Kidney (tissue), 22 donors: ENCODE measurements at places on chromosomes 7 and 10.
A peak's percentile ranks its signal among the peaks of the same experiment; 100 is the strongest.

- peak; percentile 76 for DNase-seq
Observed at GRCh38 chr7:137904833-137905232, 58.1 kb upstream of the DGKI start.

GRCh38 chr7:74226633-74227032 is 16.8 kb downstream of the LAT2 start:
- DNase-seq: no peak

DNA sequence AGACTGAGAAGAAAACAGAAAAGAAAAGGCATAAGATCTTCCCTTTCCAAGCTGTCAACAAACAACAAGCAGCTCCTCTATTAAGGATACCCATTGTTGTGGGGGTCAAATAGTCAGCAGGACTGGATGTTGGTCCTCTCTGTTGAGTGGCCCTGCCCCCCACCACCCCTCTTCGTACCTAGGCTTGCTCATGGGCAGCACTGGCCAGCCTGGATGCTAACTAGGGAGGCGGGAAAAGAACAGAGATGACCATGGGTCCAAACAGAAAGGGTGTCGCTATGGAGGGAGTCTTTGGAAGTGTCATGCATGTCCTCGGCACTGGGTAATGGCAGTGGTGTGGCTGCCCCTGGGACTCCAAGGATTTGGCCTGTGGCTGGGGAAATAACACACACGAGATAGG is 45.6 kb downstream of the SPDYE5 start:
- no peak for DNase-seq

GRCh38 chr10:43355749-43356371 is 15.6 kb upstream of the FXYD4 start:
- DNase-seq: no peak

GRCh38 chr7:38307640-38308039 is 34.2 kb upstream of the TARP start:
- DNase-seq: no peak

GRCh38 chr10:58157076-58157766 is 110.5 kb downstream of the IPMK start:
- DNase-seq: no peak

DNA sequence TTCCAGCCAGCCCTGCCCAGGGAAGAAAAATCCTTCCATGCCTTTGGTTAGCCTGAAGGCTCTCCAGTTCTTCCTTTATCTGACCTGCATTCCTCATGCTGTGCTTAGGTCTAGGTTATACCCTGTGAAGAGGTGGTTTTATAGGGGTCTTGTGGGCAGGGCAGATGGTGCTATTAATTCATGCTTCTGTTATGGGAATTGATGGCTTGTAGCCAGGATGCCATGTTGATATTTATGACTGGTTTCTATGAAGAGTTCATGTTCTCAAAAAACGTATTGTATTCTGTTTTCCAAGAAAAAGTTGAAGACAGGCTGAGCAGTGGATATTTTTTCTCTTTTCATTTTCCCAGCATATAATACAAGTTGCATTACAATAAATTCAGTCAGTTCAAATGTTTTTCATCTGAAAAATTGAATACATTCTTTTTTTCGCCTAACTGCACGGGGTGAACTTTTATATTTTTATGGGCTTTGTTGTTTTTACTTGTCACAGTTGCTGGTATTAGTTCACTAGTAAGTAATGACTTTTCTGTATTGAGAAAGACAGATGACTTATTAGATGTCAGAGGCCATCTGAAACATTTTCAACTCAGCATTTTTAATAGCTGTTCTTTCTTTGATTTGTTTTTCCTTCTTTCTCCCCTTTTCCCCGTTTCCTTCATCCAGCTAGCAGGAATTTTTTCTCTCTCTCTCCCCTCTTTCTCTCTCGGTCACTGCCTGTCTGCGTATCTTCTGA is 322.8 kb downstream of the LRMDA start:
- DNase-seq: no peak

DNA sequence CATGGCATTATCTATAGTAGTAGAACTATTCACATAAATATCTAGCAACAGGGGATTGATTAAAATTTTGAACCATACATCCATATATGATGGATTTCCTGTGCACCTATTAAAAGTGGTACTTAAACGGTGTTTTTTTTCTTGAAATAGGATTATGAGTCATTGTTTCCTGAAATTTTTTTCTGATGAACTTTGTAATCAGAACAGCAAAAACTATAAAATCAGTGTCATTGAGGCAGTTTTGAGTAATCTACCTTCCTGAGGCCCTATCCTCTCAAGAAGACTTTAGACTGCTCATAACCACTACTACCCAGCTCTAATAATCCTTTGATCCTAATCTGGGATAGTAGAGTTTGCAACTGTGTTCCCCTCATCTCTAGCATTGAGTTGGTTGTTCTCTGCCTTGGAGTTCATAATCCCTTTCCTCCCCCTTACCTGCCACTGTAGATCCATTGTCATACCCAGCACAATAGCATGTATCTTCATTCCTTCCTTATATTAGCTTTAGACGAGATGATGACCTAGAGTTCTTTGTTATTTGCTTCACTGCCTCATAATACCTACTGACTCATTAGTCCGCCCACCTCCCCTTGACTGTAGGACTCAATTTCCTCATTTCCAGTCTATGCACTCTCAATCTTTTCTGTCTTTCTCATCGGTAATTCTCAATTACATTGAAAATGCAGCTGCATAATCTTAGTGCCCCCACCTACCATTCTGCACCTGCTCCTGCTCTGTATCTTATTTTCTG is 133.4 kb downstream of the LRRC4 start:
- no peak for DNase-seq

DNA sequence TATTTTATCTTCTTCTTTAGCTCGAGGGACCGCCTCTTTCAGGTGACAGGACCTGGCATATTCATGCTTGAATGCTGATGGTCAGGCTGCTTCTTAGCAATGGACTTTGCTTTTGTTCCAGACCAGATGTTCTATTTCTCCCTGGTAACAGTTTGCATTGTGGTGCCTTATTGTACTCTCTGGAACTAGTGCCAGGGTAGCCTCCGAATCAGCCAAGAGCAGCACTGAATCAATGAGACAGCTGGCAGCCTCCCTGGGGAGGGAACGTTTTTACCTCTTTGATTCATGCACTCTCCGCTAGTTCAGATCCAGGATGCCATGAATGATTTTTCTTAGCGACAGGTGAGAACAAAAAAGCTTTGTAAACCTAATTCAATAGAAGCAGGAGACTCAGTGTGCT is 54.1 kb upstream of the NXPH1 start:
- DNase-seq: no peak

- no peak for DNase-seq
Observed at GRCh38 chr7:40419806-40420205, 285.0 kb downstream of the SUGCT start.

GRCh38 chr7:70849580-70850235 is 282.2 kb upstream of the GALNT17 start:
- DNase-seq: no peak

DNA sequence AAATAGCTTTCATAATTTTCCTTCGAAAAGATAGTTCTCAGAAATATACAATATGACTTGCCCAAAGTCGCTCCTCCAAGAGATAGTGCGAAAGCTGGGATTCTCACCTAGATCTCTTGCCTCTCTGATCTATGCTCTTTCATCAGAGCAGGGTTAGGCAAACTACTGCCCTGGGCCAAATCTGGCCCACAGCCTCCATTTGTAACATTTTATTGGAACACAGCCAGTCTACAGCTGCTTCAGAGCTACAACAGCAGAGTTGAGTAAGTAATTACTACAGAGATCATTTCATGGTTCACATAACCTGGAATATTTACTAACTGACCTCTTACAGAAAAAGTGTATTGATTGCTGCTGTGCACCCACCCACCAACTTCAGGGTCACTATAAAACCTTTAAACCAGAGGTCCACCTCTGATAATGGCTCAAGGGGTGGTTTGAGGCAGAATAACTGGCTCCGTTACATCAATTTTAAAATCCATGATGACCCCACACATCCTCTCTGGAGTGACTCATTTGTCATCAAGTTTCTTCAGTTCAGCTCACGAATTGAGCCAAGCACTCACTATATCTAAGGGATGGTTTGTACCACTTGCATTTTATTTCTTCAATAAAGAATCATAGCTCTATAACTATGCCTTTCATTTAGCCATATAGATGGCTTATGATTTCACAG is 1019.0 kb downstream of the XPNPEP1 start:
- DNase-seq: no peak

DNA sequence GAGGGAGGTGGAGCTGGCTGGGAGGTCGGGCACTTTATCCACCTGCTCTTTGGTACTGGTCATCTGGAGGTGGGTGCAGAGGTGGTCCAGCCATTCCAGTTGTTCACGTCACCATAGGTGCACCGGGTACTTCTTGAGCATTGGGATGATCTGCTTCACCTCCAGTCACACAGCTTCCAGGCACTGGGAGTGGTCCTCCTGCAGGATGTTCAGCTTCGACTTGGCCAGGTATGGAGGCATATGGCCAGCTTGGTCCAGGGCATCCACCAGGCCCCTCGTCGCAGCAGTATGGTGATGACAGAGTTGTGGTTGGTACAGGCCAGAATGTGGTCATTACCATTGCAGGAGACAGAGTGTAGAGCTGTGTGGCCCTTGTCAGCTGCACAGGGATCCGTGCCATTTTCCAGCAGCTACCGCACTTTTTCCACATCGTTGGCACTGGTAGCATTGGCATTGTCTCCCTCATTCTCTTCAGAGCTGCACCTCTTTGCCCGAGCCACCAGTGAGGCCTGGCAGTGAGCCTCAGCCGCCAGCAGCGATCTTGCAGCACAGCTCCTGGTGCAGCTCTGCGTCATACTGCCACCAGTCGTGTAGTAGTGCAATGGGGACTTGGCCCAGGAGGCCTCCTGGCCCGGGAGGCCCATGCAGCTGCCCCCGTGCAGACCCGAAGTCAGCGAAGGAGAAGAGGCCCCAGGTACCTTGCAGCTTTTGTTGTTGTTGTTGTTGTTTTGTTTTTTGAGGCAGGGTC is 150.9 kb downstream of the ZNF22 start:
- no peak for DNase-seq

GRCh38 chr7:131369354-131369753 is 41.7 kb downstream of the MKLN1 start:
- no peak for DNase-seq

- no peak for DNase-seq
Observed at GRCh38 chr7:69263550-69263949, 334.7 kb upstream of the AUTS2 start.

DNA sequence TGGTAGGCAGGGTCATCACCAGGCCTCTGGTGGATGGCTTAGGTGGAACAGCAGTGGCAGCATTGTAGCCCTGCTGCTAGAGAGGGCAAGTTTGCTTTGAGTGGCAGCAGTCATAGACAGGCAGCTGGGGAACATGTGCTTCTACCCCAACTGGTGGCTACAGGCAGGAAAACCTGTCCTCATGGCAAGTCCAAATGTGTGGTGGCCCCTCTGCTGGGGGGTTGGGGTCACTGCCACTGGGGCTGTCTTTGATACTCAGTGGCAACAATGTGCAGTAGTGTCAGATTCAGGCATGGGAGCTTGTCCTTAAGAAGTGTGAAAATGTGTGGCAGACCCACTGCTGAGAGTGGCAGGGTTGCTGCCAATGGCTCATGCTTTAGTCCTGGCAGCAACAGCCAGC is 186.2 kb upstream of the NPSR1 start:
- DNase-seq: no peak

- DNase-seq: no peak
Observed at GRCh38 chr10:5741276-5741675, 56.6 kb downstream of the TASOR2 start.

GRCh38 chr10:3251172-3251571 is 78.6 kb upstream of the PITRM1 start:
- no peak for DNase-seq

GRCh38 chr10:132403511-132404168 is 6.6 kb downstream of the PWWP2B start:
- no peak for DNase-seq

DNA sequence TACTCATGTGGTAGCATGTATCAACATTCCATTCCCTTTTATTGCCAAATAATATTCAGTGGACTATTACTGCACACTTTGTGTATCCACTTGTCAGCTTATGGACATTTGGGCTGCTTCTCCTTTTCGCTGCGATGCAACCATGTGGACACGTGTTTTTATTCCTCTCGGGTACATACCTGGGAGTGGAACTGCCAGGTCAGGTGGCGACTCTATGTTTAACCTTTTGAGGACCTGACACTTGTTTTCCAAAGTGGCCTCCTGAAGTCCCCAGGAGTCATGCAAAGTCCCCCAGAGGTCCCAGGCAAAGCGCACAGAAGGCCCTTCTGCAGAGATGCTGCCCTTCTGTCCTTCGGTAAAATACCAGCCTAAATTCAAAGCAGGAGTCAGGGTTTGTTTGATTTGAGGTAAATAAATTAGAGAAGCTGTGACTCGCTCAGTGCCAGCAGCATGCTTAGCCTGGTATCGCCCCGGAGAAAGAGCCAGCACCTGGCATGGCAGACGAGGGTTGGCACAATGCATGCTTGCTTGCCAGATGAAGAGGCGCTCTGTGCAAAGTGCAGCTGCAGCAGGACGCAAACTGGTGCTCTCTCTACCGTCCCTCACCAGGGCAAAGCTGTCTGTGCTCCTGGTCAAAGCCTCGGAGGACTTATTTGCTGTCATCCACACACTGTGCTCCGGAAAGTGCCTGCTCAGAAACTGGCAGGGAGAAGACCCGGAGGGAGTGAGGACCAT is 37.8 kb downstream of the HIPK2 start:
- DNase-seq: no peak

DNA sequence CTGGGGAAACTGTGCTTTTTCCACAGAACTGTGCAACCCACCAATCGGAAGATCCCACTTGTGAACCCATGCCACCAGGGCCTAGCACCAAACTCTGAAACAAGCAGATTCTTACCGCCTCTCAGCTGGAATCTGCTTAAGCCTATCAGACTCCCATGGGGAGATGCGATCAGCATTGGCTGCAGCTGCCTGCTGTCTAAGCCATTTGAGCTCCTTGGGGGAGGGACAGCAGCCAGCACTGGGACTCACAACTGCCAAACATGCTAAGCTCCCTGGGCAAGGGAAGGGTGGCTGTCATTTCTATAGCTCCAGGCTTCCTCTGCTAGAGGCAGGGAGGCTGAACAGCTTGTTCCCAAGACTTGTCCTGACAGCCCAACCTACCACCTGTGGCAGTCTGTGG is 283.8 kb downstream of the CDK14 start:
- DNase-seq: no peak

DNA sequence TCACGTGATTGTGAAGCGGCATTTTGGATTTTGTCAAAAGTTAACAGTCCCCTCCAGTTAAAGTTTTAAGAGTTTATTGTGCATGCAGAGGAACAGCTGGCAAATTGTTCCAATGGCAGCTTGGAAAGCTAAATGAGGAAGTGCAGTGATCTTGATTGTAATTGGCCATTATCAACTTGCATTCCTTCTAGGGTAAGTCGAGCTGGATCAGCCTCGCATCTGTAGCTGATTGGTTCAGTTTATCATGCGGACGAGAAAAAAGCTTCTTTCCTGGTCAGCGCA is 566 bp downstream of the ZNF789 start:
- peak; percentile 24 for DNase-seq

- DNase-seq: peak; percentile 98
Observed at GRCh38 chr7:99142727-99143520, 984 bp downstream of the SMURF1 start.

GRCh38 chr10:47379901-47380300 is 4.2 kb downstream of the ZNF488 start:
- DNase-seq: peak; percentile 7
